ENCODE measurements at places on chromosomes 2 and 18.
A peak's percentile ranks its signal among the peaks of the same experiment; 100 is the strongest.

DNA sequence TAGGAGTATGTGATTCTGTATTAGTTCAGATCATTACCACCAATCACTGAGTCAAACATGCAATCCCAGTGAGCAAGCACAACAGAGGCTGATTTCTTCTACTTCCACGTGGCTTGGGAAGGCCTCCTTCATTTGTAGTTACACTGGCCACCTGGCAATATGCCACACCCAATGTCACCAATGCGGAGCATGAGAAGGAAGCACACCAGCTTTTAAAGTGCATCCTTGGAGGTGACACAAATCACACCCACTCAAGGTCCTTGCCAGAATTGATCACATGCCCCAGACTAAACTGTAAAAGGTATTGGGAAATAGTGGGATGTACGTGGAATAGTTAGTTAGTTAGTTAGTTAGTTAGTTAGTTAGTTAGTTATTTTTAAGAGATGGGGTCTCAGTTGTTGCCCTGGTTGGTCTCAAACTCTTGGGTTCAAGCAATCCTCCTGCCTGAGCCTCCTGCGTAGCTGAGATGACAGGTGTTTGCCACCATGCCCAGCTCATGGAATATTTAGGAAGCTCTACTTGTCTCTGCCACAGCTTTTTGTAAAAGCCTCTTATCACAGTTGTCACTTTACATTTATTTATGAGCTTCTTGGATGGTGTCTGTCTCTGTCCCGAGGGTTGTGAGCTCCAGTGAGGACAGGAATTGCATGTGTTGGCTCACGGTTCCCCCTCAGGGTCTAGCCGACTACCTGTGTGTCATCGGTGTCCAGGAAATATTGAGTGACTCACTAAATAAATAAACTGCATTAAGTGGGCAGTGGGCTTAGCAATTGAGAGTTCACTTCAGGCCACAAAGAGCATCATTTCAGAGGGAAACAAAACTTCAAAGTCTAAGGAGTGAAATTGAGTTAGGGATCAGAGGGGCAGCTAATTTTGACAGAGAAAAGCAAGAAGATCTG, 28.1 kb upstream of the CAB39 start:
- DNase-seq: peak; percentile 92

DNA sequence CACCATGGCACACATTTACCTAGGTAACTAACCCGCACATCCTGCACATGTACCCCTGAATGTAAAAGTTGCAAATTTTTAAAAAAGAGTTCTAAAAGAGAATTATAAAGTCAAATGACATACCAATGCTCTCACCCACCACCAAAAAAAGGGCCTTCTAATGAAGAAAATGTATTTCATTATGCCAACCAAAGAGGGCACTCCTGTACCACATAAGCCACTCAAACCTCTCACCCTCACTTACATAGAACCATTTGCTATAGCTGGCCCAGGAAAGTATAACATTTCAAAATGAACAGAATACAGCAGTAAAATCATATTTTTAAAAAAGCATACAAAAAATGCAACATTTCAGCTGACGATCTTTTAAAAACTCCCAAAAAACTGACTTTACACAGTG, 241.5 kb upstream of the PKDCC start:
- DNase-seq: peak; percentile 44

DNA sequence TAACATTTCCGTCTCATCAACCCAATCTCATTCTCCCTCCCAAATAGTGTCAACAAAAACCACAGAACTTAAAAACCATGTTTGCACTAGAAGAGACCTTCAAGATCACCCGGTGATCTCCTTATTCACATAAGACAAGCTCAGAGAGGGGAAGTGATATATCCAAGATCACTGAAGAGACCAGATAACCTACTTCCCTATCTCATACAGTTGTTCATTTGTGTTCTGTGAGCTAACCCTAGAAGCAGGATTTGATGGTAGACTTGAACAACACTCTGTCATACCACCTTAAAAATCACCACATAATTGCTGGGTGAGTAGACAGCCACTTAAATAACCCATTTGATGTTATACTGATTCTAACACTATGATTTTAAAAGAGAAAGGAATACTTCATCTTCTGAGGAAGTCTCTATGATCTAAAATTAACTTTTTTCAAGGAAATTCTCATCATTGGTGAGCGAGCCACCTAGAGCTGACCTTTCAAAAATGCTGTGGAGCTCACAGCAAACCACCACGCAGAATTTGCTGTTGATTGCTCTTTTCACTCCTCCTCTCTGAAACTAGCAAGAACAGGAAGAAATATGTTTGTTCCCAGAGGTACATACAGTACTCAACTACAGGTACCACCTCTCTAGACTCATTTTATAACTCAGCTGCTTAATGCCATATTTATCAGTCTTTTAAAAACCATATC, 15.1 kb downstream of the AAK1 start:
- no peak for DNase-seq

- no peak for DNase-seq
These were observed 27.1 kb upstream of the PUM2 start for GRCh38 chr2:20377741-20378140.

DNA sequence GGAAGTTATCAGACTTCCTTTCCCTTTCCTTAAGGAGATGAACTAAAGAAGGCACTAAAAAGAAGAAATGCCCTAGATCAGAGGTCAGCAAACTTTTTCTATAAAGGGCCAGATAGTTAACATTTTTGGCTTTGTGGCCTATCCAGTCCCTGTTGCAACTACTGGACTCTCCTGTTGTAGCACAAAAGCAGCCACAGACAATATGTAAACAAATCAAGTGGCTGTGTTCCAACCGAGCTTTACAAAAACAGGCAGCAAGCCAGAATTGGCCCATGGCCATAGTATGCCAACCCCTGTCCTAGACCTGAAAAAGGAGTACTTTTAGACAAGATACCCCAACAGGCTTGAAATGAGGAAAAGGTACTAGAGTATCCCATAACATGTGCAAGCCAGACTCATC, 10.9 kb downstream of the NHEJ1 start:
- peak; percentile 62 for DNase-seq

- no peak for DNase-seq
These were observed 138.2 kb downstream of the VAPA start for GRCh38 chr18:10051877-10052631.

DNA sequence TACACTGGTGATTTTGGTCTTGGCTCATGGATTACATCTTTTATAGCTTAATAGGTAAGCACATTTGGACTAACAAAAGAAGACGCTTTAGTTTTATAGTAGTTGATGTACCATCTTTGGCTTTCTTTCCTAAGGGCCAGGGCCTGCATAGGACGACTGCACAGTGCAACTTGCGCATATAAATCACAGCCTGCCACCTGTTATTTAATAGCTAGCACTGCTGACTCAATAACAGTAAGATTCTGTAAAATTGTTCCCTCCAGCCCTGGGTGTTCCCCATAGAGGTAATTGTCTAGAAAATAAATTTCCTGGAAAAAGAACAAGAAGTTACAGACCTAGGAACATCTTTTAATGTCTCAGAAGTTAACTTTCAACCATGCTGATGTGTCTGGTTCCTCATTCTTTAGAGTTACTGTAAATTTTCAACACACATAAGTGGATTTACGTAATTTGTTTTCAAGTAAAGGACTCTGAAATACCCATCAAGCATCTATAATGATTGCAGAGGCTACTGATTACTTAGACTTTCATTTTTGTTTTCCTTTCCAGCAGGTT, 594.2 kb upstream of the NXPH2 start:
- peak; percentile 86 for DNase-seq

- peak; percentile 32 for DNase-seq
These were observed 29.1 kb downstream of the UXS1 start for GRCh38 chr2:106165029-106165428.

GRCh38 chr2:23404426-23404825, 19.4 kb downstream of the KLHL29 start:
- peak; percentile 81 for DNase-seq

GRCh38 chr2:149058936-149059335, 20.4 kb downstream of the LYPD6B start:
- DNase-seq: no peak

- DNase-seq: no peak
These were observed 347.3 kb downstream of the ARHGAP15 start for GRCh38 chr2:143476336-143477087.

- peak; percentile 16 for DNase-seq
These were observed 632.4 kb downstream of the NYAP2 start for GRCh38 chr2:226031647-226032501.

- DNase-seq: no peak
These were observed 28.3 kb downstream of the PKP4 start for GRCh38 chr2:158484892-158485556.

- DNase-seq: no peak
These were observed 57.3 kb upstream of the C2orf15 start for GRCh38 chr2:99084256-99084655.

DNA sequence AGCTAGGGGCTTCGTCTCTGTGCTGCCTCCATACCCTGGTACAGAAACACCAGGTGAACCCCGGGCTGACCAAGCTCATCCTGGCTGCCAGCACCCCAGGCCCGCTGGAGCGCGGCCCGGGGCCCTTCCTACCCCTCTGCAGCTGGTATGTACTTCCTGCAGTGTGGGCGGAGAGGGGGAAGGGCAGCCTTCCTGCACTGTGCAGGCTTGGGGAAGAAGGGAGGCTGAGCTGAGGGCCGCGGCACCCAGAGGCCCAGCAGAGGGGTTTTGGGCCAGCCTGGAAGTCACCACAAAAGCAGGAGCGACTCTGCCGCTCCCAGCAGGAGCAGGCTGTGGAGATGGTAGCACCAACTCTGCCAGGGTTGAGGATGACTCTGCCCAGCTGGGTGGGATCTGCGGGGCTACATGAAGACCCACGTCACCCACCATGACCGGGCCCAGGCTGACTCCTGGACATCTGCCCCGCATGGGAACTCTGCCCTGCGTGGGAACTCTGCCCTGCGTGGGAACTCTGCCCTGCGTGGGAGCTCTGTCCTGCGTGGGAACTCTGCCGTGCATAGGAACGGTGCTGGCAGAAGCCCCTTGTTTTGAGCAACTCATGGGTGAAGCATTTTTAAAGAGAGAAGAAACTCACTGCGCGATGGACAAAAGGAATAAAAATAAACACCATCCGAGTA, 273.3 kb downstream of the NDUFA10 start:
- DNase-seq: no peak

DNA sequence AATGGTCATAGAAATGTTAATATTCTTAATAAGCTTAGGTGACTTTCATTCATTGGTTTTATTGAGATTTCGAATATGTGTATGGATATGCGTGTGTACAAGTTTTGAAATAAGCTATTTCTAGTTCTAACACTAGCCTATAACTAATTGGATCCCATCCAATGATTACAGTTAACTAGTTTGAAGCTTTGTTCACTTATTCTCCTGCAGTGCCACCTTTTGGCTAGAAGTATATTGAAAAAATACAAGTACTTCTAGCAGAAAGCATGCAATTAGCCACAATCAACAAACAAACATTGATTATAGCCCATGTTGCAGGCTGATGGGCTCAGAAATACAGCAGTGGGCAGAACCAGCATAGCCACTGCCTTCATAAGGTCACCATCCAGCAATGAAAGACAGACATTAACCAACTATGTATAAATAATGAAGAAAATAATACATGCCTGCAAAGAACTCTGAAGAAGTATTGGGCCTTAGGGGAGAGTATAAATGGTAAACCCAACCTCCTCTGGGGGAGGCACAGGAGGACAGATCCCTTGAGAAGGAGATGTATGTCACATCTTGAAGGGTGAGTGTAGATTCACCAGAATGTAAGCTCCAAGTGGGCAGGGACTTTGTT, 5.1 kb upstream of the PIEZO2 start:
- peak; percentile 41 for DNase-seq

DNA sequence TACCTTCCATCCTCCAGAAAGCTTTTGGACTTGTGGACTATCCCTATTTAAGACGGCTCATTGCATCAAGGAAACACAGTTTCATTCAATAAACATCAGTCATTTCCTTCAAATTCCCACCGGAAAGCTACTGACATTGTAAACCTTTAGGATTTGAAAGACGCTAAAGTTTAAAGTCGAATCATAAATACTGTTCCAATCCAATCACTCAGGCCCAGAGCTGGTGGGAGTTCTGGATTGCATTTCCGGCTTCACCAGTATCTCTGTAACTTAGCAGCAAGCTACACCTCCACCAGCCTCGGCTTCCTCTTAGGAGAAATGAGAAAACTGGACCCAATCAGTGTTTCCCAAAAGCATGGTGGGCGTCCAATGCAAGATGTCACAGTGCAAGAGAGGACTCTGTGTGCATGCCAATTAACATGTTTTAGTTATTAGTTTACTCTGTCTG, 1.6 kb downstream of the WDFY1 start:
- DNase-seq: peak; percentile 53

DNA sequence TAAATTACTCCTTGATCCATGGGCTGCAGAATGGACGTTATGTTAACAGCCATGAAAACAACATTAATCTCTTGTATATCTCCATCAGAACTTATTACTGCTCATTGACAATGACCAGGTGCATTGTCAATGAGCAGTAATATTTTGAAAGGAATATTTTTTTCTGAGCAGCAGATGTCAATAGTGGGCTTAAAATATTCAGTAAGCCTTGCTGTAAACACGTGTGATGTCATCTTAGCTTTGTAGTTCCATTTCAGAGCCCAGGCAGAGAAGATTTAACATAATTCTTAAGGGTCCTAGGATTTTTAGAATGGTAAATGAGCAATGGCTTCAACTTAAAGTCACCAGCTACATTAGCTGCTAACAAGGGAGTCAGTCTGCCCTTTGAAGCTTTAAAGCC, 26.6 kb downstream of the CFAP210 start:
- DNase-seq: no peak

- DNase-seq: no peak
These were observed 14.8 kb downstream of the SLC66A2 start for GRCh38 chr18:79936641-79937040.
